Urothelium cell line (cell line): ENCODE measurements at places on chromosomes 11 and 22.

- DNase-seq, result no peak
Measured at GRCh38 chr22:42925598-42925997, 68.5 kb upstream of the ARFGAP3 start.

DNA sequence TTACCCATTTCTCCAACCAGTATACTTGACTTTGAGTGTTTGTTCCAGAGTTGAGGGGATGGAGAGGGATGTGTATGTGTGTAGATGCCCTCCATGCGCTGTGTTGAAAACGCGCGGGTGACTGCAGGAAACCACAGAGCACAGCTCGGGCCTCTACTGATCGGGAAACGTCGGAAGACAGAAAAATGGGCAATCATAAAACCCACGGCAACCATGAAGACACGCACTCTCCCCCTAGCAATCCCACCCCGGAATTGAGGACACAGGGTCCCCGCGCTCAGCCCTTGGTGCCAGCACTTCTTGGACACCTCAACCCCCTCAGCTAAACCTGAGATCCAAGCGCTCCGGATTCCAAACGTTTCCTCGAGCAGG, 251 bp upstream of the UQCC3 start:
- DNase-seq, result no peak

GRCh38 chr11:48354013-48354412, 12.3 kb downstream of the OR4C5 start:
- DNase-seq, result no peak

GRCh38 chr11:72309074-72309598, 65.2 kb upstream of the PHOX2A start:
- DNase-seq, result no peak

DNA sequence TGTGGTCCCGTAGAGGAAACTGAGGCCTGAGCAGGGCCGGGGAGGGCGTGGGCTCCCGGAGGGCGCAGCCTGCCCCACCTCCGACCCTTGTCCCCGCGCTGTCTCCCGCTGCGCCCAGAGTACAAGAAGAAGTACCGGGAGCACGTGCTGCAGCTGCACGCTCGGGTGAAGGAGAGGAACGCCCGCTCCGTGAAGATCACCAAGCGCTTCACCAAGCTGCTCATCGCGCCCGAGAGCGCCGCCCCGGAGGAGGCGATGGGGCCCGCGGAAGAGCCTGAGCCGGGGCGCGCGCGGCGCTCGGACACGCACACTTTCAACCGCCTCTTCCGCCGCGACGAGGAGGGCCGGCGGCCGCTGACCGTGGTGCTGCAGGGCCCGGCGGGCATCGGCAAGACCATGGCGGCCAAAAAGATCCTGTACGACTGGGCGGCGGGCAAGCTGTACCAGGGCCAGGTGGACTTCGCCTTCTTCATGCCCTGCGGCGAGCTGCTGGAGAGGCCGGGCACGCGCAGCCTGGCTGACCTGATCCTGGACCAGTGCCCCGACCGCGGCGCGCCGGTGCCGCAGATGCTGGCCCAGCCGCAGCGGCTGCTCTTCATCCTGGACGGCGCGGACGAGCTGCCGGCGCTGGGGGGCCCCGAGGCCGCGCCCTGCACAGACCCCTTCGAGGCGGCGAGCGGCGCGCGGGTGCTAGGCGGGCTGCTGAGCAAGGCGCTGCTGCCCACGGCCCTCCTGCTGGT, 1.9 kb downstream of the NLRP6 start:
- DNase-seq, result no peak

- DNase-seq, result no peak
Measured at GRCh38 chr22:49966774-49967705, 6.5 kb downstream of the PIM3 start.

- DNase-seq, result no peak
Measured at GRCh38 chr11:75548595-75549272, 13.3 kb upstream of the SERPINH1 start.

DNA sequence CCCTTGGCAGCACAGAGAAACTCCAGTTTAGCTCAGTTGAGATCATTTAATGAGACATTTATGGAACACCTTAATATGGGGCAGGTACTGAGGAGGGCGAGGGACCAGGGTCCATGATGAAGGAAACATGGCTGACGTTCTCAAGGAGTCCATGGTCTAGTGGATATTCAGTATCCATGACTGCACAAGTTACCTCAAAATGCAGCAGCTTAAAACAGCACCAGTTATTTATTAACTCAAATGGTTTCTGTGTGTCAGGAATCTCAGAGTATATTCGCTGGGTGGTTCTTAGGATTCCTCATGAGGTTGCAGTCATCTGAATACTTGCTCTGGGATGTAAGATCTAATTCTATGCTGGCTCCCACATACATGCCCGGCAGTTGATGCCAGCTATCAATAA, 346.8 kb downstream of the LARGE1 start:
- no peak for DNase-seq

DNA sequence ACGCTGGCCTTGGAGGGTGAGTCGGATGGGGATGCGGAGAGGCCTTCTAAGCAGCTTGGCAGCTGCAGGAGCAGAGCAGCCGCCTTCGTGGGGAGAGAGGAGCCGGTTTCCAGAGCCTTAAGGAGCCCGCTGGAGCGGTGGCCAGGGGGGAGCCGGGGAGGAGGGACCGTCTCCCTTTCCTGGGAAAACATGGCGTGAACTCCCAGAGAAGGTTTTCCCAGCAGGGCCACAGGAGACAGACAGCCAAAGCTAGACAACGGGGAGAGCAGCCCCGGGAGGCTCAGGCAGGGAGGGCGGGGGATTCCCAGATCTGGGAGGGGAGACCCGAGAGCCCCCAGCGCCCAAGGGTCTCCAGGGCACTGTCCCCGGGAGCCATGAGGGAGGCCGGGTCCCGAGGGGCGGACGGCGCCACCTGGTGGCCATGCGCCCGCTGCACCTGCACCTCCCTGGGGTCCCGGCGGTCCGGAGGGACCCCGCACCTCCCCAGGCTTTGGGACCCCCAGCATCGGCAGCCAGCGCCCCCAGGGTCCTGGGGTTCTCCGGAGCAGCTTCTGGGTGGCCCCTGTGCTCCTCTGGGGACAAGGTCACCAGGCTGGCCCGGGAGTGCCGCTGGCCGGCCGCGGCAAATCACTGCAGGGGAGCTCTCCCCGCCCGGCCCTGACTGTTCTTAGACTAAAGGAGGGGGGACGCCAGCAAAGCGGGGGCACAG, 2.4 kb upstream of the SYT8 start:
- peak; percentile 35 for DNase-seq

DNA sequence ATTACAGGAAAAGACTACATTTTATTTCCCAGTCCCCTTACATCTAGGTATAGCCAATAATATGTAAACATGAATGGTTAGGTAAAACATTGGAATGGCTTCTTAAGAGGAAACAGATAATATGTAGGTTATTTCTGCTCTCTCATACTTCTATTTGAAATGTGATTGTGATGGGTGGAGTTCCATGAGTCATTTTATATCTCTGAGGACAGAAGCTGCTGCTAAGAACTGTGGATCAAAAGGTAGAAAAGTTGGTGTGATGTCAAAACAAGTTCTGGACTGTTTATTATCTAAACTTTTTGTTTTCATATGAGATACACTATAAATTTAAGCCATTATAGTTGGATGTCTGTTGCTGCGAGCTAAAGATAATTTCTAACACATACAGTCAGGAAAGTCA, 799.4 kb upstream of the TENM4 start:
- no peak for DNase-seq

DNA sequence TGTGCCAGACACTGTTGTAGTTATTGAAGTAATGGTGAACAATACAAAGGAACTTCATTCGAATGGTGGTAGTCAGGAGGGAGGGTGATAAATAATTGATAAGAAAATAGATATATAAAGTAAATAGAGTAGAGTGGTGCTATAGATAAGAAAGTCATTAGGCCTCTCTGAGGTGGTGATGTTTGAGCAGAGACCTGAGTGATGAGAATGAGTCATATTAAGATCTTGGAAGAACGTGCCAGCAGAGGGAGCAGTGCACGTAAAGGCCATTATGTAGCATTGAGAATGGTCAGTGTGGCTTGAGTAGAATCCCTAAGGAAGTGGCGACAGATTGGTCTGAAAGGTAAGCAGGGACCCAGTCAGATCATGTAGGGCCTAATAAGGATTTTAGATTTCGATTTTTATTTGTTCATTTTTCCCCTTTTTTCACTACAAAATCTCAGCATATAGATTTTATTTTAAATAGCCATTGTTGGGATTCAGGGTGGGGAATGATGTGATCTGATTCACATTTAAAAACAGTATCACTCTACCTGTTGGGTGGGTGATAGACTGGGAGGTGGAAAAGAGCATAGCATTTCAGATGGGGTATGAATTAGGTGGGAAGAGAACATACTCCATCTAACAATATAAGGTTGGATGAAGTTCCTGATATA, 44.7 kb downstream of the CCDC90B start:
- DNase-seq, result peak; percentile 69

GRCh38 chr22:50008151-50009040, 4.2 kb downstream of the IL17REL start:
- DNase-seq, result no peak

DNA sequence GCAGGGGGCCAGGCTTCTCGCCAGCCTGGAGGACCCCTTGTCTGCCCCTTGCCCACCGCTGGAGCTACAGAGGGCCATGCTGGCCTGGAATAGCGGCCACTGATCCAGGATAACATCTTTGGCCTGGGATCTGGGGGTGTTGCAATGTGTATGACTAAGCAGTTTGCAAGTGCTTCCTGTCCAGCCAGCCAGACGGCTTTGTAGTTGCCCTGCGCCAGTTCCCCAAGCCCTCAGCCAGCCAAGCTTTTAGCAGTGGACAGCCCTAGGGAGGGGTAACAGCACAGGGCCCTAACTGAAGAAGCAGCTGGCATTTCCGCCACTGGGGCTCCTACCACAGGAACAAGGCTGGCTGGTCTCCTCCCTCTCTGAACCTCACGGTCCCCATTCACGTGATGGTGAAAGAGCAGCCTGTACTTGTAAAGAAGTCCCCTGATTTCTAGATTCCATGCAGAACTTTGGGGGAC, 32.1 kb downstream of the UQCR10 start:
- peak; percentile 86 for DNase-seq

GRCh38 chr11:122491509-122491908, 164.0 kb upstream of the UBASH3B start:
- DNase-seq, result no peak

DNA sequence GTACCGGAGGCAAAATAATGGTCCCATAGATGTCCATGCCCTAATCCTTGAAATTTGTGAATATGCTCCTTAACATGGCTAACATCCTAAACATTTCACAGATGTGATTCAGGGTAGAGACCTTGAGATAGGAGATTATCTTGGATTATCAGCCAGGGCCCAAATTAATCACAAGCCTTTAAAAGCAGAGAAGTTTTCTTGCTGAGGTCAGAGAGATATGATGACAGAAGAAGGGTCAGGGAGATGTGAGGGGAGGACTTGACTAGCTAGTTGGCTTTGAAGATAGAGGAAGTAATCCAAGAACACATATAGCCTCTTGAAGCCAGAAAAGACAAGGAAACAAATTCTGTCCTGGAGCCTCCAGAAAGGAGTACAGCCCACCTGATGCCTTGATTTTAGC, 19.1 kb upstream of the FDX1 start:
- DNase-seq, result no peak

- no peak for DNase-seq
Measured at GRCh38 chr11:33909150-33909549, 17.3 kb upstream of the LMO2 start.

- no peak for DNase-seq
Measured at GRCh38 chr11:116832350-116833290, 2.9 kb downstream of the APOC3 start.

DNA sequence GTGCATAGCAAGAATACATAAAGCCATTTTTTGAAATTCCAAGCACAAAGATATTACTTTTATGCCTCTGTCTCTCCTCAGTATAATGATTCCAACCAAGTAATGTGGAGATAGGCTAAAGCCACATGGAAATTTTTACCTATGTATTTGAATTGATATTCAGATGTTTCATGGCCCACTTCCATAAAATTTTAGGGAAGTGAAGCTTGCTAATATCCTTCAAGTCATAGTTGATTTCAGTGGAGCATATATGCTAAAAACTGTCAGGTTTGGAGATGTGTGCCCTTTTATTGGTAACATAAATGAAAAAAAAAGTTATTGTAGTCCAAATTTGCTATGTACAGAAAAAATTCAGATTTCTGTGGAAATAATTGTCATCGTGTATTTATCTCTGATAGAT, 12.3 kb downstream of the MS4A4E start:
- no peak for DNase-seq

- no peak for DNase-seq
Measured at GRCh38 chr11:112911124-112911523, 50.1 kb upstream of the NCAM1 start.
